ENCODE measurements at places on chromosomes 5 and 9.

GRCh38 chr5:36374266-36374862 is 72.7 kb upstream of the RANBP3L start:
- no peak for DNase-seq

- DNase-seq, result no peak
Observed at GRCh38 chr5:180523629-180524466, 29.7 kb downstream of the CNOT6 start.

GRCh38 chr9:114480746-114481435 is 24.4 kb downstream of the WHRN start:
- DNase-seq, result no peak

DNA sequence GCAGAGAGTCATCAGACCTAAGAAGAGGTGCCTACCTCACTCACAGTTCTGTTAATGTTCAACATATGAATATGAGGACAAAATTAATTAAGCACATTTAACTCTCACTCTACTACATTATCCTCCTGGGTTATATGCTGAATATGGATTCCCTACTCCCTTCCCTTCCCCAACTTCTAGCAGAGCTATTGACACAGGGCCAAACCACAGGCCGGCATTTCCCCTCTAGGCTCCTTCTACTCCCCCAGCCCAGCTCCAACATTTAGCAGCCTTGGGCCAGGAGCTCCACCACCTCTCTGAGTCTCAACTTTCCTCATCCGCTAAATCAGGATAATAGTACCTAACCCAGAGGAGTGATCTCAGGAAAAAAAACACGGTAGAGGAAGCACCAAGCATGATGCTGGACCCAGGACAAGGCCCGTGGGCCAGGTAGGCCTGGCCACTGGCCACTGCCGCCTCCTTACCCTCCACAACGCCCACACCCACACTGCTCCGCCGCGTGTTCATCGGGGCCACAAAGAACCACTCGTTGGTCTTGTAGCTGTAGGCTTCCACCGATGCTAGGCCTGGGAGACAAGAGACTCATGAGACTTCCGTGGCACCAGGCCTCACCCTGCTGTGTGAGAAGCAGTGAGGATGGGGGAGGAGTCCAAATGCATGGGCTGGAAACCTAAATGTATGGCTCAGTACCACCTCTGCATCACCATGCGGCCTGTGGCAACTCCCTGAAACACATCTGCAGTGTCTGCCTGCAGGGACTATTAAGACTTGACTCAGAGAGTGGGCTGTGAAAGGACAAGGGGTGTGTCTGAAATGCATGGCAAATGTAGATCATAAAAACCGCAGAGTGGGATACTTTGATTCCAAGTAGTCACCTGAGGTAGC is 98.8 kb downstream of the KLHL3 start:
- DNase-seq, result no peak

DNA sequence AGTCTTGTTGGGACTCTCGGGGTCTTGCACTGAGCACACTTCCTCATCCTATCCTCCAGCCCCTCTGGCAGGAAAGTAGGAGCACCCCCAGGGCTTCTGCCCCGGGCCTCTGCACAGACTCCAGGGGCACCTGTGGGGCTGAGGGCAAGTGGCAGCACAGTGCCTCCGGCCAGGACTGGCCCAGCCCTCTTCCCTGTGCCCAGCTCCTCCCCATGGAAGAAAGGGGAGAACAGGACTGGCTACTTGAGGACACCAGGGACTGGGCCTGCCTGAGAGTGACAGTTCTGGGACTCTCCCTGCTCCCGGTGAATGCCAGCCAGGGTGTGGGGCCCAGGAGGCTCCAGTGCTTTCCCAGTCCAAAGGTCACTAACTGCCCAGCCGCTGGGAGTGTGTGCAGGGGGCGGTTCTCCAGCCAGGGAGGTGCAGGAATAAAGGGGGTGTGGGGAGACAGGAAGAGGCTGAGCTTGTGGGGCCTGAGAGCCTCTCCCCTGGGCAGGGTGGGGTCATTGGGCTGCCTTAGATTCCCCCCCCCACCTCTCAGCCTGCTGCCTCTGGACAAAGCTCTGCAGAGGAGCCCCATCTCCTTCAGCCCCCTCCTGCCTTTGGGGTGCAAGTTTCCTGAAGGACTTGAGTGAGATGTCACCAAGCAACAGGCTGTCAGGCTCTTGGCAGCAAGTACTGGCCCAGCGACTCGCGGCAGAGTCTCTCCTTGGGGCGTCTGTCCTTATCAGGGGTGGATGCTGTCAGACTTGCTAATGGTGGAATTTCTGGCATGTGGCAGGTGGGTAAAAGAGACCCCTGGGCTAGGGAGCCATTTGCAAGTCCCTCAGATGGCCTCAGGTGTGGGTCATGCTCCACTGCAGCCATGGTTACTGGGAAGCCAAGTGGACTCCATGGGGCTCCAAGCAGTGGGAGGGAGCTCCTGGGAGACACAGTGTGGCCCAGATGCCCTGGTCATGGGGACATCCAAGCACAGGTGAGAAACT is 19.1 kb upstream of the JADE2 start:
- DNase-seq, result peak; percentile 45

- DNase-seq, result no peak
Observed at GRCh38 chr9:87580941-87581438, 83.3 kb downstream of the DAPK1 start.

- no peak for DNase-seq
Observed at GRCh38 chr9:21710548-21711191, 91.8 kb upstream of the MTAP start.

DNA sequence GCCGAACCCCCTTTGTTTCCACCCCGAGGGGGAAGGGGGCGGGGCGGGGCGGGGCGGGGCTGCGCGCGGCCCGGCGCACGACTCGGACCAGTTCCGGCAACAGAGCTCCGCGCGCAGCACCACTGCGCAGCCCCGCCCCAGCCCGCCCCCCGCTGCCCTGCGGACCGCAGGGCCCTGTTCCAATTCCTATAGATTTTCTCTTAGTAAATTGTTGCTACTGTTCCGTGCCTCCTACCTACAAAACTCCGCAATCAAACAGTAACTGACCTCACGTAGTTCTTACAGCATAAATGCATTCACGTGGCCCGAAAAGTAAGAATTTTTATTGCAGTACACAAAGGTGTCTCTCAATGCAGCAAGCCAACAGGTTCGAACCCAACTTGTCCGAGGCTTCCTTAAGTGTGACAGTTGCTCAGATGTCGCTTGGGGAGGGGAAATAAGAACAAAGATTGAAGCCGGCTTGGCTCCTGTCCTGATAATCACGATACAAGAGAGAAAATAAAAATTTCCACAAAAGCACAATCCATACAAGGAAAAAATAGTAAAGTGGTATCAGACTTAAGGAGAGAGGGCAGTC is 1.2 kb upstream of the RNF38 start:
- no peak for DNase-seq

DNA sequence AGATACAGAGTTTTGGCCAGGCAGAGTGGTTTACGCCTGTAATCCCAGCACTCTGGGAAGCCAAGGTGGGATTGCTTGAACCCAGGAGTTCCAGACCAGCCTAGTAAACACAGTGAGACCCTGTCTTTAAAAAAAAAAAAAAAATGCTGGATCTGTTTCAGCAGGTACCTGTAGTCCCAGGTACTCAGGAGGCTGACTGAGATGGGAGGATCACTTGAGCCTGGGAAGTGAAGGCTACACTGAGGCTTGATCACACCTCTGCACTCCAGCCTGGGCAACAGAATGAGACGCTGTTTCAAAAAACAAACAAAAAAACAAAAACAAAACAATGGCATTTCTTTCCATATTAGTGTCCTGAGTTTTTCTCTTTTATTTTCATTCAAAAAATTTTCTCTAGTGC is 19.0 kb downstream of the UNC13B start:
- no peak for DNase-seq

DNA sequence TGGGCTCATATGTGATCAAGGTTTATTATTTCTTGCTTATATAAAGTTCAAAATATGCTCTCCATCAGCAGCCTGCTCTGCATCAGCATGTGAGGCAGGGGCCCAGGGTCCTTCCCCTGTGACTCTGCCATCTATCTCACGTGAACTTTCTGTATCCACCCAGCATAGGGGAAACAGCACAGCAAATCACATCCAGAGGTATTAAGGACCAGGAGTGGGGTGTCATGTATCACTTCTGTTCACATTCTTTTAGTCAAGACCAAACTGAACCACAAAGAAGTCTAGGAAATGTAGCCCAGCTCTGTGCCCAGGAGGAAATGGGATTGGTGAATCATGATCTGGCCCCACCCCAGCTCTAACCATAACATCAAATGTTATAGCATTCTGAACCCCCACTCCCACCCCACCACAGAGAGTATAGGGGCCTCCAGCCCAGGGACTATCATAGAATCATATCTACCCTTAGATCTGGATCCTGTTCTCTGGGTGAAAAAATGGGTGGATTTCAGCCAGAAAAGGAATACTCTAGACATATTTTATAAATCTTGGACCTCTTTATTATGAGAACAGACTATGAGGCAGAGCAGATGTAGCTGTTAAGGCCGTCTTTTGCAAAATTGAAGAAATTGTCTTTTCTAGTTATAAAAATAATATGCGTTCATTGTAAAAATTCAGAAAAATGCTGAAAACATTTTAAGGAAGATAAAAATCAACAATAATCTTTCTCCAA is 473.7 kb downstream of the ARHGEF28 start:
- DNase-seq, result no peak
